ENCODE measurements at places on chromosomes 6 and 20. TPM values are rescaled to one million over a fixed set of nuclear protein-coding genes. Genes with fewer than 3 reads are reported as not detected.
A peak's percentile ranks its signal among the peaks of the same experiment; 100 is the strongest.

DNA sequence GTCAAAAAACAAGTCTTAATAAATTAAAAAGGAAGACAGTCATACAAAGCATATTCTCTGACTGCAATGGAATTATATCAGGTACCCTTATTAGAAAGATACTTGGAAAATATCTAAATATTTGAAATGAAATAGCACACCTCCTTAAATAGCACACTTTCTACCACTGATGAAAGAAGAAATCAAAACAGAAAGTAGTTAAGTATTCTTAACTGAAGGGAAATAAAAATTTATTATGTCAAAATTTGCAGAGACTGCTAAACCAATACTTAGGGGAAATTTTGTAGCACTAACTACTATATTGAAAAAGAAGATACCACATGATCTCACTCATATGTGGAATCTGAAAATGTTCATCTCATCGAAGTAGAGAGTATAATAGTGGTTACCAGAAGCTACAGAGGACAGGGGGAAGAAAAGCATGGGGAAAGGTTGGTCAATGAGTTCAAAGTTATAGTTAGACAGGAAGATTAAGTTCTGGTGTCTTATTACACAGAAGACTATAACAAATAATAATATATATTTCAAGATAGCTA lies 112.2 kb downstream of the ASCC3 start:
- no peak for DNase-seq

GRCh38 chr20:38650010-38650409 lies 48.4 kb downstream of the ARHGAP40 start:
- no peak for DNase-seq

GRCh38 chr6:84740385-84740784 lies 24.0 kb downstream of the TBX18 start:
- no peak for DNase-seq

DNA sequence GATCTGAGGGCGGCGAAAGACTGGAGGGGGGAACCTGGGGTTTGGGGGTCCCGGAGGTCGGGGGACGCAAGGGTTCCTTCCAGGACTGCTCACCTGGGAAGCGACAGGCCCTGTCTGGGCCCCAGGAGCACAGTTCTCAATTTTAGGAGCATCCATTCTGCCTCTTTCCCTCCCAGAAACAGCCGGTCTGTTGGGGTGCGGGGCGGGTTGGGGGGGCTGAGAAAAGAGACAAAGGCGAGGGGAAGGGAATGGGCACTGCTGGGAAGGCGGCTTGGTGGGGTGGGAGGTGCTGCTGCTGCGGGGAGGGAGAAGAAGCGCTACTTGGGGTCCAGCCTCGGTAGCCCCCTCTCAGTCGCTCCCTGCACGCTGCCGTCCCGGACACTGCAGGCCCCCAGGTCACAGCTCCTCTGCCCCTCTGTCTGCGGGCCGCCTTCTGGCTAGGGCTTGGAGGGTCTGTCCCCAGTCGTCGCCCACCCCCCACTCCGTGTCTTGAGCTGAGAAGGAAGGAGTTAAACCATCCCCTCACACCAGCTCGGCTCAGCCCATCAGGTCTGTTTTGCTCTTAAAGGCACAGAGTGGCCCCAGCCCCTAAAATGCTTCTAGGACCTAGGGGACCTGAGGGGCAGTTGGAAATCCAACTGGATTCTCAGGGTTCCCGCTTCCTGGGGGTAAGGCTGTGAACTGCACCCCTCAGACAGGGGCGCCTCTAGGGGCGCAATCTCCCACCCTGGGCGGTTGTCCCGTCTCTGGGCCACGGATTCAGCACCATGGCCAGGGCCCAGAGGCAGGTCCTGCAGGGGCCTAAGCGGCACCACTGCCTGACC lies 690 bp downstream of the GDAP1L1 start:
- DNase-seq, result peak; percentile 65

DNA sequence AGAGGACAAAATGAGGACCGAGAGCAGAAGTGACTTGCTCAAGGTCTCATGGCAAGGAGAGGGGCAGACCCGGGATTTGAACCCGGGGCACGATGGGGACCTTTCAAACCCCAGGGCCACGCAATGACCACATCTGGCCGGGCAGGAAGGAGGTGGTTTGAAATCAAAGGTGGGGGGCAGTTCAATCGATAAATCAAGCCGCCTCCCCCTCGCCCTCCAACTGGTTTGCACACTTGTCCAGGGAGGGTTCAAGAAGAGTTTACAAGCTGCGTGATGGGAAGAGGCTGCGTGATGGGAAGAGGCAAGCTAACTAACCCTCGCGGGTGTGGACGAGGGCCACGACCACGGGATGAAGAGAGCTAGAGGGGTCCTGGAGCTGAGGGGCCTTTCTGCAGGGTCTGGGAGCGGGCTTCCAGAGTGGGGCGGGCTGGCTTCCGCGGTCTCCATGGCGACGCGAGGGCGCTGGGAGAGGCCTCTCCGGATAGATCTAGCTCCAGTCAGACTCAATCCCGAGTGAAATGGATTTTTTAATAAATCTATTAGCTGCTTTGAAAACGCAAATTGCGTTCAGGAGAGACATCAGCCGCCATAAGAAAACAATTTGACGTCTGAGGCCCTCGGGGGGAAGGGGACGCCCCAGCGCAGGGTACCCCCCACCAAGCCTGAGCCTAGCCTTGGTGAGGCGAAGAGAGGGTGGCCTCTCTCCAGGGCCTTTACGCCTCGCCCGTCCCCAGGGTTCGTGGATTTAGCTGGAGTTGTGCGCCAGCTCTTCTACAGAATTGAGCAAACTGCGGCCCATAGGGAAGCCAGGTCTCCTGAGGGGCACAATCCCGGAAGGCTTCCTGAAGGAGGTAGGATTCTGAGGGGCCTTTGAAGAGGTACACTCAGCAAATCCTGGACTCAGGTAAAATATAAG lies 143.9 kb downstream of the GRM4 start:
- no peak for DNase-seq

DNA sequence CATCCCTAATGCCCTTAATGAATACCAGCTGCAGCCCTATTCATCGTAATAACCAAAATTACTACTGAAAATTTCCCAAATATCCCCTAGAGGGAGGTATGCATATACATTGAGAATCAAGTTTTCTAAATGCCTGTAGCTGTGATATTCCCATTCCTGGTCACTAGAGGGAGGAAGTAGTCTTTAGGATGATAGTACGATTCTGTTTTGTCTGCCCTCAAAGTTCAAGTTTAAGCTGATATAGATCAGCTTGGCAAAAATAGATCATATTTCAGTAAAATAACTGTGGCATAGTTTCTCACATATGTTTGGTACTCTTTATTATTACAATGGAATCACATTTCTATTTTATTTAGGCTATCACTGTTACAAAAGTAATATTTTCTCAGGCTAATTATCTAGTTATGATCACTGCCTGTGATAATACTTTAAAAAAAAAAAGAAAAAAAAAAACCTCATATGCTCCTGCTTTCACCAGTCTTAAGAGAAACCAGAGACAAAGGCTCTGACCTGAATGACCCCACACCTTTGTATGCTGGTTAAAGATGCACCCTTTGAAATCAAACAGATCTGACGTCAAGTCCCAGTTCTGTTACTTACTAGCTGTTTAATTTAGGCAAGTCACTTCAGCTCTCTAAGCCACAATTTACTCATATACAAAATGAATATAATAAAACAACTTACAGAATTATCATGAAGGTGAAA lies 11.0 kb downstream of the TSPYL1 start:
- peak; percentile 45 for DNase-seq

DNA sequence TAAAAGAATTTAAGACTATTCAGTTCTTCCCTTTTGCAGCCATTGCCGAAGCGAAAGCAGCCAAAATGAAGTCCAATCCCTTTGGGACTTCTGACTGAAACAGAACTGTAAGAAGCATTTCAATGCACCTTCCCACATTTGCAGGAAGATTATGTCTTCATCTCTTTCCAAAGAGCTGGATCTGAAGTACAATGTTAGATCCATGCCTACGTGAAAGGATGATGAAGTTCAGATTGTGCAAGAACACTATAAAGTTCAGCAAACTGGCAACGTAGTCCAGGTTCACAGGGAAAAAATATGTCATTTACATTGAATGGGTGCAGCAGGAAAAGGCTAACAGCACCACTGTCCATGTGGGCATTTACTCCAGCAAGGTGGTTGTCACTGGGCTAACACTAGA lies 6.0 kb upstream of the FILIP1 start:
- no peak for DNase-seq

DNA sequence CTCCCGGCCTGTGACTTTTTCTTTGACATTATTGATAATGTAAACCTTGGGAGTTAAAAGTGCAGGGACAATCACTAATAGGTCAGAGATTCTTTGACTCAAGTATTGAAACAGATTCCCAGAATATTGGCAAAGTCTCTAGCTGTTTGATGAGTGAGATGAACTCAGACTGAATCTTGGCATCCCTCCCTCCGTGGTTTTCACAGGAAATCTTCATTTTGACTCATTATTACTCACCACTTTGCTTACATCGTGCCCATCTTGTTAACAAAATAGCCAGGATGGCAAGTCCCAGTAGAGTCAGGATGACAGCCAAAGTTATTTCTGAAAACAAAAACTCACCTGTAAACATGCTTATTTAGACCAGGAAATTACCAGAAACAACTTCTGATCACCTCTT lies 2.0 kb downstream of the TSBP1 start:
- DNase-seq, result no peak

DNA sequence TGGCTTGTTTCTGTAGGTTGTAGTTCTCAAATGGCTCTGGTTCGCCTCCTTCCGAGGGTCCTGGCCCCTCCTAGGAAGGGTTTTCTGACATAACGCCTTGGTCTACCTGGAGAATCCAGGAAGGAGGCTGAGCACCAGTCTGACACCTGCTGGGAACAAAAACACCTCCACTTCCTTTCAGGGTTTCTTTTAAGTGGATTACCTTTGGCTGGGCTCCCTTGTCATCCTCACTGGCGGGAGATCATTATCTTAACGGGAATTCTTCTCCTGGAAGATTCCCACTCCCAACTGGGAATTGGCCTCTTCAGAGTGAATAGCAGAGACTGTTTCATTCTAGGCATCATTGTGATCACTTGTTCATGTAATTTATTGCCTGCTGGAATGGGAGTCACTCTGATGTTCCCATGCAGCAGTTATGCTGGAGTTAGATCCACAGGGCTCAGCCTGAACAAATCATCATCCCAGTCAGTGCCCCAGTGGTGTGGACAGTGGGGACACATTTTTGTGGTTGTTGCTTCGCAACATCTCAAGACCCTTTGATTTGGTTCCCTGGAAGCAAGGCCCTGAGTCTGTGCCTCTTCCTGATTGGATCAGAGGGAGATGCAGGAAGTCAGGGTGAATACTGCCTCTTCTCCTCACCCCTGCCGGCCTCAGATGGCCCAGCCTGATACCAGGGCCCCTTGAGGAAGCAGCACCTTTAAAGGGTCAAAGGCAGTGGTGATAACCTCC lies 49.1 kb downstream of the LYRM2 start:
- DNase-seq, result no peak

DNA sequence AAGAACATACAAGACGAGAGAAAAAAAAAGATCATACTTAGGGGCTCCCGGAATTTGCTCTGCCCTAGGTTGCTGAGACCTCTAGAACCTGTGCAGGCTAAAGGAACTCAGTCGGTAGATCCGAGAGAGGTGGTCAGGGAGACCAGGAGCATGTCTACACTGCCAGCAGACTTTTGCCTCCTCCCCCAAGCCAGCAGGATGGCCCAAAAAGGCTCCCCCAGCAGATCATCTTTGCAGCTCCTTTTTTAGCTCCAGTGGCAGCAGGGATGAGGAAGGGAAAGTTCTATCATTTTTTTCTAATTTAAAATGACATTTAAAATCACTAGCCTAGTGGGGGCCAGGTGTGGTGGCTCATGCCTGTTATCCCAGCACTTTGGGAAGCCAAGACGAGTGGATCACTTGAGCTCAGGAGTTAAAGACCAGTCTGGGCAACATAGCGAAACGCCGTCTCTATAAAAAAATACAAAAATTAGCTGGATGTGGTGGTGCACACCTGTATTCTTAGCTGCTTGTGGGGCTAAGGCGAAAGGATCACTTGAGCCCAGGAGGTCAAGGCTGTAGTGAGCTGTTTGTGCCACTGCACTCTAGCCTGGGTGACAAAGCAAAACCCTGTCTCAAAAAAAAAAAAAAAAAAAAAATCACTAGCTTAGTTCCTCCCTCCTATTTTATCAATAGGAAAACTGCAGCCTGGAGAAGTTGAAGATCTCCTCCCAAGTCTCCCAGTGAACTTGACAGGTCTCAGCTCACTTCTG lies 69.3 kb upstream of the MYL9 start:
- no peak for DNase-seq

DNA sequence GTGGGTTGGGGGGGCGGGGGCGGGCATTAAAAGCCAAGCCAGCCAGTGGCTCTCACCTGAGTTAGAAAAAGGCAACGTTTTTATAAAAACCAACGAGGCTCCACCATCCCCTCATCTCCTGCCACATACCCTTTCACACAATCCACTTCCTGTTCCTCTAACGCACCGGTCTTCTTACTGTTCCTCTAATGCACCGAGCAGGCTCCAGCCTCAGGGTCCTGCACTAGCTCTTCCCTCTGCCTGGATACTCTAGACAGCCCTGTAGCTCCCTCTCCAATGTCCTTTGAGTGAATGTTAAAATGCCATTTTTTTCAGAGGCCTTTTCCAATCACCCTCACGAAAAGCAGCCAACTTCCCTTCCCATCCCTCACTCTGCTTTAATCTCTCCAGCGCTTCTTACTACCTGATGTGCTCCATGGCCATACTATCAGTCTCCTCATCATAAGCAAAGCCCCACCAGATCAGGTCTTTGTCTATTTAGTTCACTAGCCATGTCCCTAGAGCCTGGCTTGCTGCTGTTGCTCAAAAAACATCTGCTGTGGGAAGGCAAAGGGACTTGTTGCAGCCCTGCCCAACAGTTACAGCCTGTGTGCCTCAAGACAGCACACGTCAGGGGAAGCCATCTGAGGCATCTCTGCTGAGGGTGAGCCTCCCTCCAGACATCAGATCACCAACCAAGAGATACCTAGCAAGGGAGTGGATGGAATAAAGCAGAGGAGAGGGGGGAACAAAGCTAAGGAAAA lies 3.9 kb downstream of the FKBP1A start:
- DNase-seq, result no peak

GRCh38 chr20:51365670-51366069 lies 176.8 kb downstream of the NFATC2 start:
- DNase-seq, result no peak

DNA sequence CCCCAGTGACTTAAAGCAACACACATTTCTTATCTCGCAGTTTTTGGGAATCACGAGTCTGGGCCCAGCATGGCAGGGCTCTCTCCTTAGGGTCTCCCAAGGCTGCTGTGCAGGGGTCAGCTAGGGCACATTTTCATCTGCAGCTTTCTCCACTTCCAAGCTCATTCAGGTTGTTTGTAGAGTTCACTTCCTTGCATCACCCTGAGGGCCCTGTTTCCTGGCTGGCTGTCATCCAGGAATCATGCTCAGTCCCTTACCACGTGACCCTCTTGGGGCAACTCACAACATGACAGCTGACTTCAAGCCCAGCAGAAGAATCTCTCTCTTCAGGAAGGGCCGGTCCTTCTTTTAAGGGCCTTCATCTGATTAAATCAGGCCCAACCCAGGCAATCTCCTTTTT lies 21.3 kb downstream of the SNAP25 start:
- DNase-seq, result no peak

The RAET1E gene
- 0.59 TPM for polyA plus RNA-seq

The CGA gene
- polyA plus RNA-seq, result not detected

The CMTR1 gene
- polyA plus RNA-seq, result 47.1 TPM

The LY86 gene
- 1.8 TPM for polyA plus RNA-seq
